ENCODE measurements at places on chromosomes 7 and 10. TPM values are rescaled to one million over a fixed set of nuclear protein-coding genes. Genes with fewer than 3 reads are reported as not detected.
A peak's percentile ranks its signal among the peaks of the same experiment; 100 is the strongest.

PRKCQ gene
- polyA plus RNA-seq = 69.2 TPM

SLC16A9 gene
- 0.29 TPM for polyA plus RNA-seq

NPSR1 gene
- not detected for polyA plus RNA-seq

ELMO1 gene
- polyA plus RNA-seq = 53.5 TPM

BMS1 gene
- 10.7 TPM for polyA plus RNA-seq

CPVL gene
- polyA plus RNA-seq = 0.15 TPM

GRCh38 chr10:129709627-129710509 is 242.8 kb downstream of the MGMT start:
- no peaks in the 10 kb centered on the region for H3K4me1 ChIP-seq
- H3K27ac ChIP-seq = no peak overlapping the region
- peaks cover 3% of the 10 kb centered on the region for H3K36me3 ChIP-seq

DNA sequence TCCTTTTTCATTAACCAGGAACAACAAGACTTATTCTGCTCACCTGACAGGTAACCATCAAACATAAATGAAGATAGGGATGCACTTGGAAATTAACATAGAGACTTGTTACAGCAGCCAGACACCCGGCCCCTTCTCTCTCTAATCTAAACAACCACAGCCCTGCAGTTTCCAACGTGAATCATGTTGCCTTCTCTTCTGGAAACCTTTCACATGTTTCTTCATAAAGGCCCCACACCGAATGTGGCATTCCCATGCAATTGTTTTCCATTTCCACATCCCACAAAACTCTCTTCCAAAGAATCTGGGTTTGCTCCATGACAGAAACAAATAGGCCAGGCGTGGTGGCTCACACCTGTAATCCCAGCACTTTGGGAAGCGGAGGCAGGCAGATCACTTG is 15.0 kb upstream of the WDR86 start:
- H3K27me3 ChIP-seq = no peaks in the 10 kb centered on the region
- H3K27ac ChIP-seq = no peak overlapping the region

- no peak overlapping the region for H3K4me3 ChIP-seq
- no peaks in the 10 kb centered on the region for H3K27me3 ChIP-seq
- no peaks in the 10 kb centered on the region for H3K36me3 ChIP-seq
- H3K27ac ChIP-seq = no peak overlapping the region
- no peak for DNase-seq
These were observed 13.4 kb downstream of the LRRC17 start for GRCh38 chr7:102925976-102926782.

DNA sequence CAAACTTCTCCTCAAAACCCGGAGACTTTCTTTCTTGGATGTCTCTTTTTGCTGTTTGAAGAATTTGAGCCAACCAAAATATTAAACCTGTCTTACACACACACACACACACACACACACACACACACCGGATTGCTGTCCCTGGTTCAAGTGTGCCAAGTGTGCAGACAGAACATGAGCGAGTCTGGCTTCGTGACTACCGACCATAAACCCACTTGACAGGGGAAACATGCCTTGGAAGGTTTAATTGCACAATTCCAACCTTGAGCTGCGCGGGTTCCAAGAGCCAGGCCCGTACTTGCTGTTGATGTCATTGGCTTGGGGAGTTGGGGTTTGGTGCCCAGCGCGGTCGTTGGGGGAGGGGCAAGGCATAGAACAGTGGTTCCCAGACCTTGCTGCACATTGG is 1.7 kb downstream of the EGFR start:
- peaks cover 3% of the 10 kb centered on the region for H3K4me1 ChIP-seq
- no peak overlapping the region for H3K4me3 ChIP-seq
- no peak overlapping the region for H3K27ac ChIP-seq
- no peaks in the 10 kb centered on the region for H3K36me3 ChIP-seq

DNA sequence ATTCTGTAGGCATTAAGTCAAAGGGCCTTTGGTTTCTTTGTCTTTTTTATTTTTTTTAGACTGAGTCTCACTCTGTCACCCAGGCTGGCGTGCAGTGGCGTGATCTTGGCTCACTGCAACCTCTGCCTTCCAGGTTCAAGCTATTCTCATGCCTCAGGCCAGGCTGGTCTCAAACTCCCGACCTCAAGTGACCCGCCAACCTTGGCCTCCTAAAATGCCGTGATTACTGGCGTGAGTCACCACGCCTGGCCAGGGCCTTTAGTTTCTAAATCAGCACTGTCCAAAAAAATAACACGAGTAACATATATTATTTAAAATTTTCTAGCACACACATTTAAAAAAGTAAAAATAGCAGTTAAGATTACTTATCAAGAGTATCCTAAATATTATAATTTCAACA is 11.1 kb upstream of the ACSL5 start:
- H3K36me3 ChIP-seq = no peaks in the 10 kb centered on the region
- H3K27me3 ChIP-seq = no peaks in the 10 kb centered on the region
- H3K4me1 ChIP-seq = no peaks in the 10 kb centered on the region
- H3K27ac ChIP-seq = no peak overlapping the region
- DNase-seq = no peak

DNA sequence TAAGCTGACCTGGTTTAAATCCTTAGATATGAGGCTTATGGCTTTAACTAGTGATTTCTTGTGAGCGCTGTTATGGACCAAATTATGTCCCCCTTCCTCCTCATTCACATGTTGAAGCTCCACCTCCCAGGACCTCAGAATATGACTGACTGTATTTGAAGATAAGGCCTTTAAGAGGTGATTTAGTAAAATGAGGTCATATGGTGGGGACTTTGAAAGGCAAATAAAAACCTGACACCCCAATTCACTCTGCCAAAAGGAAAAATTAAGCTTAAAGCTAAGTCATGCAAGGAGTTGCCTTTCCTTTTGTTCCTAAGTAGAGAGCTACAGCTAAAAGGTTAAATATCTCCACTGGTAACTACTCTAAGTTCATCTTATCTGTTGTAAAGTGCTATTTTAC is 36.4 kb upstream of the FIGNL1 start:
- H3K27ac ChIP-seq = no peak overlapping the region
- no peak for DNase-seq
- H3K36me3 ChIP-seq = no peaks in the 10 kb centered on the region
- H3K4me3 ChIP-seq = no peak overlapping the region

DNA sequence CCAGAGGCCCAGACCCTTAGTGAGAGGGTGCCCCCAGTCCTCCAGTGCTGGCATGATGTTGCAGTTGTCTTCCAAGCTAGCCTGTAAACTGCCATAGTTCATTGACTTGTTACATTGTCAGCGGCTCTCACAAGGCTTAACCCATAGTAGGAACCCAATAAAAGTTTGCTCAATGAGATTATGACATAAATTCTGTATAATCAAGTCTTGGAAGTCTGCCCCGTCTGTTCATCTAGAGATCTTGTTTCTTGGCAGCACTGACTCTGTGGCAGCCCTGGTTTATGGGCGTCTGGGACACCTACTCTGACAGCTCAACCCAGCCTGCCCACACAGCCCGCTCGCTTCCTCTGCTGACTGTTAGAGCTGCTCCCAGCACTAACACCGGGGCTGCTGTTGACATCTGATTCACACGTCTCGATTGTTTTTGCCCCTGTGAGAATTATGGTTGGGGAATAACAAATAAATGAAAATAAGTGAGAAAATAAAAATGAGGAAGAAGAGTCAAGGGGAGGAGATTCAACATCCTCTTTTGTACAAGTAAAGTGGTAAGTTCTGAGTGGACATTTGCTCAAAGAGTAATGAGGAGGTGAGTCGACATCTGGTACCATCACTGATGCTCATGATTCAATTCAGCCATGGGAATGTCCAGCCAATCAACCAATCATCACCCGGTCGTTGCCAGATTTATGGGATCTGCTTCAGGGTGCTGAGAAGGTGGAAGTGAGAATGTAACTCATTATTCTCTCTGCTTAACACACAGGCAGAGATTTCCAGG is 160.8 kb downstream of the SPAG6 start:
- H3K27ac ChIP-seq = no peak overlapping the region
- H3K4me3 ChIP-seq = no peak overlapping the region
- peak; percentile 8 for DNase-seq
- H3K36me3 ChIP-seq = no peaks in the 10 kb centered on the region

DNA sequence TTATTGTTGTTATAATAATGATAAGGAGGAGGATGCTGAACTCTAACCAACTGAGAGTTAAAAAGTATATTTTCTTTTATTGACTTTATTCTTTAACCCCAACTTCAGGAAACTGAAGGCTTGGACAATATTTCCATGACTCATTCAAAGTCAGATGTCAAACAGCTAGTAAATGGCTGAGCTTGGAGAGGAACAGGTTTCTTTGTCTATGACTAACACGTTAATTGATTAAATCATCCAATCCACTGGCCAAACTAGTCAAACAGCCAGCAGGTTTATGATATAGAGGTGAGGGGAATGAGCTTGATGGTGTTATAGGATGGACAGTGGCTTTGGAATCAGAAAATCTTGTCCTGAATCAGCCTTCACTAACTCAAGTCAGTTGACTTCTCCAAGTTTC is 119.1 kb upstream of the WDR11 start:
- H3K27ac ChIP-seq = no peak overlapping the region
- no peaks in the 10 kb centered on the region for H3K27me3 ChIP-seq
- no peaks in the 10 kb centered on the region for H3K36me3 ChIP-seq
- no peak for DNase-seq
- H3K4me1 ChIP-seq = no peaks in the 10 kb centered on the region
- H3K4me3 ChIP-seq = no peak overlapping the region

DNA sequence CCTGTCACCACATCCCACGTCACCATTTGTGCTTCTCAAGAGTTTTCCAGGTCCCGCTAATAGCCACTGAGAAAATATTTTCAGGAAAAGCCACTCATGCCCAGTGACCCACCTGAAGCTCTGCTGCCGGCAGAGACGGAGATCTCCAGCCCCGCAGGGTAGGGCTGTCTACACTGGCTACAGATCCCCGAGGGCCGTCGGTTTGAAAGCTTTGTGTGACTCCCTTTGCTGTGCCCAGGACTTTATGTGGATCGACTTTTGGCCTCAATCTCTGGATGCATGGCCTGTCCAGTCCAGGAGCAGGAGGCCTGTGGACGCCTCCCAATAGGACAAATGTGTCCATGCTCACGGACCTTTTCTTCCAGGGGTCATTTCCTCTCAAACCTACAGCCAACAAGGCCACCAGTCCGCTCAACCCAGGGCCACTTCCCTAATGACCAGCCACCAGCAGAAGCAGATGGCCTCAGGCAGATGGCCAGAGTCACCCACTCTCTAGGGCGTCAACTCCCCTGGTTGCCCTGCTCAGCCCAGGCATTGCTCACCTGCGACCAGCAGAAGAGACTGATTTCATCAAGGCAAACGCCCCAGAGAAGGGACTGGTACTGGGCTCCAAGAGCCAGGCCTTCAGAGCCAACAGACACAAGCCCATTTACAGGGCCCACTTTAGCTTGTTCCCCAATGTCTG is 76.4 kb downstream of the OAT start:
- no peak overlapping the region for H3K27ac ChIP-seq
- H3K27me3 ChIP-seq = no peaks in the 10 kb centered on the region
- no peak for DNase-seq
- no peak overlapping the region for H3K4me3 ChIP-seq
- no peaks in the 10 kb centered on the region for H3K36me3 ChIP-seq

GRCh38 chr7:38274486-38274885 is 1.1 kb upstream of the TARP start:
- no peaks in the 10 kb centered on the region for H3K36me3 ChIP-seq
- H3K27ac ChIP-seq = no peak overlapping the region
- H3K4me1 ChIP-seq = no peaks in the 10 kb centered on the region
- H3K4me3 ChIP-seq = no peak overlapping the region
- no peak for DNase-seq

- H3K4me1 ChIP-seq = peaks cover 3% of the 10 kb centered on the region
- no peak overlapping the region for H3K4me3 ChIP-seq
- no peak overlapping the region for H3K27ac ChIP-seq
- no peaks in the 10 kb centered on the region for H3K27me3 ChIP-seq
- DNase-seq = no peak
These were observed 36.9 kb upstream of the PTF1A start for GRCh38 chr10:23155169-23155568.

GRCh38 chr10:25786161-25786560 is 147.9 kb upstream of the MYO3A start:
- no peak for DNase-seq
- H3K4me1 ChIP-seq = no peaks in the 10 kb centered on the region
- H3K27me3 ChIP-seq = no peaks in the 10 kb centered on the region
- H3K36me3 ChIP-seq = no peaks in the 10 kb centered on the region
- no peak overlapping the region for H3K4me3 ChIP-seq

GRCh38 chr7:128836729-128837348 is 6.6 kb downstream of the FLNC start:
- no peak for DNase-seq
- no peak overlapping the region for H3K4me3 ChIP-seq
- H3K27me3 ChIP-seq = no peaks in the 10 kb centered on the region

Data from CD4-positive, CD25-positive, alpha-beta regulatory T cell (primary cell).